ENCODE measurements at places on chromosomes 11 and 22.
A peak's percentile ranks its signal among the peaks of the same experiment; 100 is the strongest.

DNA sequence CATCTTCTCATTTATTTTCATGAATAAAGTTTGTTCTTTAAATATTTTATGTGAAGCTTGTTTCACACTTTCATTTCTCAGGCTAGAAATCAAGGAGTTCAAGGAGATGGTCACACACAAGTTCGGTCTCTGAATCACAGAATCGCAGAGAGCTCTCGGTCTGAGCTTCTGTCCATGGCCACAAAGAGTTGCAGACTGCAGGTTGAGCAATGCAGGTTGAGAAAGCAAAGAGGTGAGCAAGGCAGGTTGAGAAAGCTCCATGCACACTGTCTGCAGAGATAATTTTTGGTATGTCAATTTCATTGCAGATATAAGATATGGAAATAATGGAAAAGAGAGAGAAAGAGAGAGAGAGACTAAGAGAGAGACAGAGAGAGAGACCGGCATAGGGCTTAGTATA lies 32.9 kb upstream of the VWA5A start:
- H3K27me3 ChIP-seq = no peaks in the 10 kb centered on the region
- DNase-seq = no peak
- no peaks in the 10 kb centered on the region for H3K4me1 ChIP-seq

GRCh38 chr11:6557761-6558674 lies 45.4 kb downstream of the RRP8 start:
- H3K27ac ChIP-seq = no peak overlapping the region
- no peak for DNase-seq
- no peaks in the 10 kb centered on the region for H3K27me3 ChIP-seq

GRCh38 chr11:105298630-105299029 lies 159.1 kb upstream of the CARD18 start:
- no peak overlapping the region for H3K27ac ChIP-seq
- no peaks in the 10 kb centered on the region for H3K27me3 ChIP-seq
- H3K36me3 ChIP-seq = no peaks in the 10 kb centered on the region
- DNase-seq = no peak
- H3K4me3 ChIP-seq = no peak overlapping the region
- H3K4me1 ChIP-seq = no peaks in the 10 kb centered on the region

GRCh38 chr11:123775715-123776549 lies 21.6 kb upstream of the OR6X1 start:
- H3K36me3 ChIP-seq = peaks cover 3% of the 10 kb centered on the region
- no peaks in the 10 kb centered on the region for H3K27me3 ChIP-seq
- no peak overlapping the region for H3K27ac ChIP-seq

DNA sequence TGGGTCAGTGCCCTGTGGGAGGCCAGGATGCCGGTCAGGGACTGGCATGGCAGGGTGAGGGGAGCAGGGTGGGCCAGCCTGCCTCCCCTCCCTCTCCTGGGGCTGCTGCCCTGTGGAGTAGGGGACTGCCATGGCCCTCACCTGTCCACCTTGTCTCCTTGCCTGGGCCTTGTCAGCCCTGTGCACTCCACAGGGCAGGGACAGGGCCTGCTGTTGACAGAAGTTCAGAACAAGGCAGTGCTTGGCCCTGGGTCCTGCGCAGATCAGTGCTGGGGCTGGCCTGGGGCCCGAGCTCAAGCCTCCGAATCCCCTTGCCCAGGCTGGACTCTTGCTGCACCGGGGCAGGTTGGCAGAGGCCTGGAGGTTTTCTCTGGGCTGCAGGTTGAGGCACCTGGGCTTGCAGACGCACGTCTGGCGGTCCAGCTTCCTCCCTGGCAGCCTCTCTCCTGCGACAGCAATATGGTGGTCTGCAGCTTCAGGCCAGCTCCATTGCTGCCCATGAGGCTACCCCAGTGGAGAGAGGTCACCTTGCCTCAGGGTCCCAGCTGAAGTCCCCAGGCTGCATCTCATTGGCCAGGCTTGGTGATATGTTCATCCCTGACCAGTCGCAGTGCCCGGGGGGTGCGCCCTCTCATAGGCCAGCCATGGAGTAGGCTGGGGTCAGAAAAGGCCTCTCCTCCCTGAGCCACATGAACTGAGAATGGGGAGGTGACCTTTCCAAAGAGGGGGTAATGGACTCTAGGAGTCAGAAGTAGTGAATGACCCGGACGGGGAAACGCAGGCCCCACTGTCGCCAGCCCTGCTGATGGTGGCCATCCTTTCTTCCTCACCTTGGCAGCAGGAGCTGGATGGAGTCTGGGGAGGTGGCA lies 21.5 kb upstream of the CHKA start:
- peaks cover 15% of the 10 kb centered on the region for H3K4me1 ChIP-seq
- no peak for DNase-seq
- no peaks in the 10 kb centered on the region for H3K27me3 ChIP-seq
- H3K27ac ChIP-seq = peak overlapping the region; percentile 96
- H3K36me3 ChIP-seq = no peaks in the 10 kb centered on the region
- no peak overlapping the region for H3K4me3 ChIP-seq

DNA sequence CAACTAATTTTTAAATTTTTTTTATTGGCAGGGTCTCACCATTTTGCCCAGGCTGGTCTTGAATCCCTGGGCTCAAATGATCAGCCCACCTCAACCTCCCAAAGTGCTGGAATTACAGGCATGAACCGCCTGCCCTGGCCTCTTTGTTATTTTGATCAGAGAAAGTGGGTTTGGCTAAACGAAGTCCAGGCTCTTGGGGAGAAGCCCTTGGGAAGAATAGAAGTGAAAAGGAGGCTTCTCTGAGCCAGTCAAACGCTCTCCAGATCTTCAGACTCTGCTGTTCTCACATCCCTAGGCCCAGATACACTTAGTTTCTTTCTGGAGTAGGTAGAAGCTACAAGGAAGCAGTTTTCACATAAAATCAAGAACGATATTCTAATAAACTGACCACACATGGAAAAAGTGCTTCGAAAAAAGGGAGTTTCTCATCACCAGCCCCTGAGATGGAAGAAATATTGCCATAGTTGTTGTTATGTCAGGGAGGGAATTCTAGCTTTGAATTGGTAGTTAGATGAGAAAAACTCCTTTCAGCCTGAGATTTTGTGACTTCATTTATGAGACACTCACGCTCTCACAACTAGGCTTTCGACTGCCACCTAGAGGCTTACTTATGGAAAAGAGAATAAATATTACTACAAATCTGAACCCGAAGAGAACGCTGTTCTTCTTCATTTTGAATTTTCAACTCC lies 41.7 kb upstream of the AQP11 start:
- no peaks in the 10 kb centered on the region for H3K36me3 ChIP-seq
- H3K27ac ChIP-seq = no peak overlapping the region
- no peak for DNase-seq
- H3K4me1 ChIP-seq = no peaks in the 10 kb centered on the region

DNA sequence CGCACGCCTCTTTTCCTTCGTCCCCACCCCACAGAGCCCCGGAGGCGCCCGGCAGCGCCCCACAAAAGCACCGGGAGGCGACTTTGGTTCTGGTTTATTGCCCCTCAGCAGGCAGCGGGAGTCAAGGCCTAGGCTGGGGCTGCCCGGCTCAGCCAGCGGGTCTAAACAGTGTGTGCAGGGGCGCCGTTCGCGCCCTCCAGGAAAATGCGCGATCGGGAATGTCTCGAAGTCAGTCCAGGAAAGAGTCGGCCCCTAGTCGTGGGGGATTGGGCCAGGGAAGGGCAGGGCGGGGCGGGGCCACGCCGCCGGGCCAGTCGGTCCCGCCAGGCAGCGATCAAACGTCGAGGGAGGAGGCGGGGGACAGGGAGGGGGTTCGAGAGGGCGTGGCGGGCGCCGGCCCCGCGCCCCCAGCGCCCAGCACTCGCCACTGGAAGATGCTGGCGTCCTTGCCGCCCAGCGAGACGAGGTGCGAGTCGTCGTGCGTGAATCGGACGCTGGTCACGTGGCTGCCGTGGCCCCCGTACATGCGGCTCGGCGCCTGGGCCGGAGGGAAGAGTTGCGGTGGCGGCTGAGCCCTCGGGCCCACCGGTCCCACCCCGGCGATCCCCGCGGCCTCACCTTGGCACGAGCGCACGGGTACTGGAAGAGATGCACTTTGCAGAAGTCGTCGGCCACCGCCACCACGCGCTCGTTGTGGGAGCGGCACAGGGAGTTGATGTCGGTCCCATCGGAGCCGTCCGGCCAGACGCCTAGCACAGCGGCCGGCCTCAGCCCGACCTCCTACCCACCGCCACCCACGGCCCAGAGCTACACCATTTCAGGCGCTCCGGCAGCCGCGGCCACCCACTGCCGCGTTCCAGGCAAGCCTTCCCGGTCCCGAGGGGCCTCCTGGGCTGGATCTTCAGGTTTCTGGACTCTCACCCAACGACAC lies 741 bp upstream of the MTA2 start:
- DNase-seq = peak; percentile 72
- peaks cover 4% of the 10 kb centered on the region for H3K36me3 ChIP-seq
- H3K4me1 ChIP-seq = peaks cover 22% of the 10 kb centered on the region
- H3K27me3 ChIP-seq = no peaks in the 10 kb centered on the region
- H3K4me3 ChIP-seq = peak overlapping the region; percentile 96

DNA sequence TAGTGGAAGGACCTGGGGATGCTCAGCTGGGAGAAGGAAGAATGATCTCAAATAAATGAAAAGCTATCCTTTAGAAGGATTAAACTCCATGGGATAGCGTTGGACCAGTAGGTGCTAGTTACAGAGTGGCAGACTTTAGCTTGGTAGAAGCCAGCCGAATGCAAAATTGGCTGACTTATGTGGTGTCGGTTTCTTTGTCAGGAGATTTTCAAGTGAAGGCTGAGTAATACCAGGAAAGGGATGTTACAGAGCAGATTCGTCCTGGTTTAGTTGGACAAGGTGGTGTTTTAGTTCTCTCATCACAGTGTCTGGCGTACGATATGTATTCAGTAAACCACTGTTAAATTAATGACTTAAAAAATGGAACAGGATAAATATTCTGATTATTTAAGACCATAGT lies 26.0 kb downstream of the FDX1 start:
- H3K4me3 ChIP-seq = no peak overlapping the region
- H3K4me1 ChIP-seq = no peaks in the 10 kb centered on the region
- no peak overlapping the region for H3K27ac ChIP-seq
- DNase-seq = no peak

DNA sequence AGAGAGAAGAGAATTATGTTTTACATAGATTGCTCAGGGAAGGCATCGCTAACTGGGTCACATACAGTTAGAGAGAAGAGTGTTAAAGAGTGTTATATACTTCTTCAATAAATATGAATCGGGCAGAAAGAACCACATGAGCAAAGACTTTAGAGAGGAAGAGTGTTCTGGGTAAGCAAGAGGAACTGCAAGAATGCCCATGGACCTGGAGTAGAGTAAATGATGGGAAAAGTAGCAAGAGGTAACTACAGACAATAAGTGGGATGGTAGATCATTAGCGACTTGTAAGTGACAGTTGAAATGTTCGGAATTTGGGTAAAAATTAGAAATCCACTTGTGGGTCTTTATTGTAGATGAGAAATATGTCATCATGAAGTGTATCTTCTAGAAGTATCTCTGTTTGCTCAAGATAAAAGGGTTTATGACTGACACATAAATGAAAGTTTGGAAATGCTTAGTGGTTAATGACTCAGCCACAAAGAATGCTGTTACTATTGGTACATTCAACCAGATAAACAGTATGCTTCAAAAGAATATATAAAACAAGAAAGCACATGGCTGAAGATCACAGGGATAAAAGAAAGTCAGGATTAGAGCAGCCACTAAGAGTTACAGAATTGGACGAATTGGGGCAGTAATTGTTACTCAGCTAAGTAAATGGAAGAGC lies 229.3 kb downstream of the CASP12 start:
- H3K4me3 ChIP-seq = no peak overlapping the region
- H3K27ac ChIP-seq = no peak overlapping the region
- no peaks in the 10 kb centered on the region for H3K4me1 ChIP-seq

DNA sequence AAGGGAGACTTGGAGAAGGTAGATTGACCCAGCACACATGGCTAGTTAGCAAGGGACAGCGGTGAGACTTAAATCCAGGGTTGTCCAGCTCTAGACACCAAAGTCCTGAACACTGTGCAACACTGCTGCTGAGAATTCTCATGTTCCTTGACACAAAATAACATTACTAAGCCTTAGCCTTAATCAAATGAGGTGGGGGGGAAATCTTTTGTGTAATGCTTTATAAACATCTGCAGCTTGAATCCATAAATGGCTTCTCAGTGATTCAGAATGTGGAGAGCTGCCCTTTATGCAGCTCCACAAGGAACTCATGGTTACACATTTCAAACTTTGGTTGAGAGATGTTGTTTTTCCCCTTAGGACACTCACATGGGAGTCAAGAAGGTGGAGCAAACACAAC lies 80.0 kb downstream of the CD44 start:
- no peaks in the 10 kb centered on the region for H3K4me1 ChIP-seq
- no peaks in the 10 kb centered on the region for H3K27me3 ChIP-seq
- no peak overlapping the region for H3K4me3 ChIP-seq
- H3K36me3 ChIP-seq = no peaks in the 10 kb centered on the region
- no peak for DNase-seq
